A549 treated with CORT108297 at 1 μM for 4 hours (cell line): ENCODE measurements at places on chromosomes 13 and 19. TPM values are rescaled to one million over a fixed set of nuclear protein-coding genes. Genes with fewer than 3 reads are reported as not detected.

SULT2A1 gene
- total RNA-seq = not detected in 5 replicates

C19orf73 gene
- total RNA-seq = 1.1 to 2.3 TPM (median 1.9 TPM) in 5 replicates

CELF5 gene
- 0.35 to 0.92 TPM (median 0.47 TPM) in 5 replicates for total RNA-seq

CYP4F12 gene
- 1.4 to 2.0 TPM (median 1.7 TPM) in 5 replicates for total RNA-seq

NXNL1 gene
- not detected in 5 replicates for total RNA-seq

MISP3 gene
- 1.8 to 5.3 TPM (median 4.0 TPM) in 5 replicates for total RNA-seq

ZNF284 gene
- total RNA-seq = 0.29 to 0.49 TPM (median 0.39 TPM) in 5 replicates

SPRY2 gene
- 10.3 to 13.0 TPM (median 12.3 TPM) in 5 replicates for total RNA-seq

UBE2L5 gene
- not detected in 5 replicates for total RNA-seq

C19orf85 gene
- total RNA-seq = not detected in 5 replicates

ZNF865 gene
- 7.3 to 13.8 TPM (median 12.5 TPM) in 5 replicates for total RNA-seq

ZNF878 gene
- total RNA-seq = not detected in 5 replicates

ACER1 gene
- not detected in 5 replicates for total RNA-seq

KLK3 gene
- total RNA-seq = not detected in 5 replicates

CLDN10 gene
- total RNA-seq = 0.14 to 0.26 TPM (median 0.20 TPM) in 5 replicates

SELENOV gene
- total RNA-seq = not detected in 5 replicates
